ENCODE measurements at places on chromosomes 2 and 18.

DNA sequence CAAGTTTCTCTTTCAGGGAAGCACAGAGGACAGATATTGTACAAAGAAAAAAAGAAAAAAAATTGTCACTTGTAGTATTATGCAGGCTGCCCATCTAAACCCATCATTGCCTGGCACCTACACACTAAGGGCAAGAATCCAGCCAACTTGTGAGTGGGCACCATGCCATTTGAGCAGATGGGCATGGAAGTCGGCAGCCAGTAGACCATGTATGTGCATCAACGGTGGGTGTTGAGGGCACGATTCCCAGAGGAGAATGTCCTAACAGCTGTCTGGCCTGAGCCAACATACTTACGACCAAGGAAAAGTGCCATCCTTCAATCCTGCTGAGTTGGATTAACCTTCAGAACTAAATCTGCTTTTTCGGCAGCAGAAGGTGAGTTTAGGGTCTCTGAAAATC lies 63.9 kb downstream of the ARHGAP15 start:
- no peak for DNase-seq

DNA sequence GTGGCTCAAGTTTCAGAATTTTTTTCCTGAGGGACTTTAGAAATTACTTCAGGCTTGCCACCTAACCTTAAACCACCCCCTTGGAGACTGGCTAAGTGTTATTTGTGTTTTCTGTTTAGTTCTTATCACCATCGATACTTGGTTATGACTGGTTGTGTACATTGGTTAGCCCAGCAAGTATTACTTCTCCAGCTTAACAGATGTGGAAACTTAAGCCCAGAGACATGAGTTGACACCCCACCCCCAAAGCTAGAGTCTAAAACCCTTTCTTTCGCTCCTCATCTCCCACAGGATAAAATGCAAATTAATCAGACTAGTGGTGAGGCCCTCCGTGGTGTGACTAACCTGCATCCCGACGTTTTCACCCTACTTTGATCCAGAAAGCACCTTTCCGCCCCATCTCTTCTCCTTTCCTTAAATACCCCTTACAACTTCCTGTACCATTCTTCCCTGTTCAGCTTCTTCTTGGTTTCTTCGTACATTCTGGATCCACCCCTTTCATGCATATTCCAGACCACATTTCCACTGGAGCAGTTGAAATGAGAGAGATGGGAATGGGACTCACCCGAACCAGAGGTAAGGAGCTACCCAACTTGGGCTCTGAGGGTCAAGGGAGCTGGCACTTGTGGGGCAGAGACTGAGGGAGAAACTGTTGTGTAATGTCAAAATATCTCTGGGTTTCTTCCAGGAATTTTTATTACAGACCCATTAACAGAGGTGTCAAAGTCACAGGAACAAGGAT lies 819 bp upstream of the MAP3K2 start:
- DNase-seq: no peak

GRCh38 chr2:101770726-101771125 lies 73.2 kb downstream of the MAP4K4 start:
- no peak for DNase-seq

DNA sequence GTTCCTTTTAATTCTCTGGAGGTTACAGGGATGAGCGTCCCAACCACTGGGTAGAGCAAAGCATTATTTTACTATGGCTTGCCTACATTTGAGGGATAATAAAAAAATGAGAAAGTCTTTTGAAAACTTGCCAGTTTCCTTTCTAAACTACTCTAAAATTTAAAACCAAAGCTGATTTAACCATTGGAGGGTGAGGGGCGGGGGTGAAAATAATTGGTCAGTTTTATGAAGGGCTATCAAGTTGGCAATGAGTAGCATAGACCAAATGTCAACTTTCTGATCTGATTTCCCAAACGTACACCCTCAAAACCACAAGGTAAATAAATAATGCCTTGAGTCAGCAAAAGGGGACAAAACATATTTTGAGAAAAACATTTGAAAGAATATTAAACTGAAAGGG lies 85.7 kb upstream of the STK17B start:
- DNase-seq: no peak

- DNase-seq: no peak
Observed at GRCh38 chr2:238505119-238505891, 78.6 kb downstream of the ASB1 start.

GRCh38 chr2:6909431-6910385 lies 7.5 kb upstream of the RNF144A start:
- DNase-seq: no peak

DNA sequence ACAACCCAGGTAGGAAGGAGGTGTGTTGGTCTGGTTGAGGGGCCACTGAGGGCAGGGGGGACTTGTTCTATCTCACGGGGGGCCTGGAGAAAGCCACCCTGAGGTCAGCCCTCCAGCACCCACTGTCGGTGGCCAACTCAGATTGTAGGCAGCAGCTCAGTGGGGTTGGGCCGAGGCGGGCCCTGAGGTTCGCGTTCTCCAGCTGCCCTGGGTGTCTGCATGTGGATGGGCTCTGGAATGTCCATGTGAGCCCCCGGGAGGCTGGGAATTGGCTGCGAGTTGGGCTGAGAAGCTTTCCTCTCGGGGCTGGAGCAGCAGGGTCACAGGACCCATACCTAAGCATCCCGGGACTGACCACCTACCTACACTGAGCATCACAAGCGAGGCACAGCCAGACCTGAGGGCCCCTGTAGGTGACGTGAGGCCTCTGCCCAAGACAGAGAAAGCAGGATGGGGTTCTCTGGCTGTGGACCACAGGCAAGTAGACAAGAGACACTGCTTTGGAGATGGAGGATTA lies 70.3 kb upstream of the HAAO start:
- no peak for DNase-seq

GRCh38 chr2:118968042-118968441 lies 26.0 kb downstream of the MARCO start:
- DNase-seq: no peak

Data from stimulated activated CD4-positive, alpha-beta T cell treated with anti-CD3 and anti-CD28 coated beads, Interleukin-2, amount 100 ng/mL, for 4 hours (primary cell).